Activated CD4-positive, CD25-positive, alpha-beta regulatory T cell (primary cell): ENCODE measurements at places on chromosomes 5 and 9.

- DNase-seq = no peak
Observed at GRCh38 chr9:104177676-104178075, 83.6 kb downstream of the SMC2 start.

- no peak for DNase-seq
Observed at GRCh38 chr9:87515588-87516221, 18.0 kb downstream of the DAPK1 start.

DNA sequence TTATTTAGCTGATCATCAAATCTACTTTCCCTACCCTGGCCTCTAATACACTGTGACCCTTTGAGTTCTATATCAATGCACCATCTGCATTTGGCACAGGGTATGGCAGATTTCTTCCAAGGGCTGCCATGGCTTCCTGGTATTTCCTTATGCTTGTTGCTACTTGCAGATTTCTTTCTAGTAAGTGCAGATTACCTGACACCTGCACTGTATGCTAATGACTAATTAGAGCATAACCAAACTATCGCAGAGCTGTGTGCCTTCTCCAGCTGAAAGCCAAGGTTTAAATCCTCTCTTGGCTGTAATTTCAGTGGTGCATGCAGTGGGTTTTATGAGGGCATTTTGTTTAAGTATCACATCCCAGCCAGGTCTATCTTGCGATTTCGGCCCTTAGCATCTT, 293.7 kb downstream of the KIF4B start:
- DNase-seq = no peak

DNA sequence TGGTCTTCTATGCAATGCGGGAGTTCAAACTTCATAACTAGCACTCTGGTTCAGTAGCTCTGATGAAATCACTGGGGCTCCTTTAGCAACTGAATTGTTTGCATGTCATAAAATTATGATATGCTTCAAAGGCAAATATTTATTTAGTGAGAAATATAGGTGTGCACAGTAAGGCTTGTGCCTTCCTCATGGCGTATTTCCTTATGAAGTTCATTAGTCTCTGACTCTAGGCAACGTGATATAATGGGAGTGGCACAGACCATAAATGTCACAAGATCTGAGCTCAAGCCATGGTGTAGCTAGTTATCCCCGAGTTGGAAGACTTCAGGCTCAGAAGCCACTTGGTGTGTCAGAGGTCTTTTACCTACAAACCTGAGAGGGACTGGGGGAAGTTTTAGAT, 35.5 kb downstream of the PIP5K1B start:
- no peak for DNase-seq

GRCh38 chr9:124381170-124381945, 33.9 kb downstream of the PSMB7 start:
- no peak for DNase-seq

DNA sequence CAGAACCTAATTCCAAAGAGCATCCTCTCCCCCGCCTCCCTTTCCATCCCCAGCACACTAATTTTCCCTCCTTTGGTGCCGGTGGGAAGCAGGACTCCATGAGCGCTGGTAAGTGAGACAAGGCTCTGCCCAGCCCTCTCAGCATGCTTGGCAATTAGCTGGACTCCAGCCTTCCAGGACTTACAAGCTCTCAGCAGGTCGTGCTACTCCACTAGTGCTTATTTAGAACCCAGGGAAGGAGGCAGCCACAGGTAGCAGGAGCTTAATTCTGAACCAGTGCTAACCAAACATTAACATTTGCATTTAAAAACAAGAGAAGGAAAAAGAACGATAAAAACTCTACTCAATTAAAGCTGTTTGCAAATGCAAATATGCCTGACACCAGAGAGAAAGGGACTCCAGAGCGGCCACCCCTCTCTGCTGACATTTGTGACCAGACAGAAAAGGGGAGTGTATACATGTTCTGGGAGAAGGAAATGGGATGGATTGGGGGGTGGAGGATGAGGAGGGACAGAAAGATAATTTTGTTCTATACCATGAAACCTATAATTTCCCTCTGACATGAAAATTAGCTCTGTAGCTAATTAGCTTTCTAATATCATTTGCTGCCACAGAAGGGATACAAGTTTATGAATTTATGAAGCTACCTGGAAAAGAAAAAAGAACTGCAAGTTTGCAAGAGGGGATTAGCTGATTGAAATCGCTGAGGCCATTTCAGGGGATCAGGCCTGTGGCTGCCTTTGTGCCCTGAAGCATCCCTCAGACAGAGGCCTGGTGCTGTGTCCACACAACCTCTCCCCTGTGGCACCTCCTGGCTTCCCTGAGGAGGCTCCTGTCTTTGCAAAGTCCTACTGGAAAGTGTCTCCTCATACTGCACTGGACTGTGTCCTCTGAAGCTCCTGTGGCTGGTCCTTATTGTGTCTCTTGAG, 266.3 kb downstream of the SEC61B start:
- DNase-seq = no peak

DNA sequence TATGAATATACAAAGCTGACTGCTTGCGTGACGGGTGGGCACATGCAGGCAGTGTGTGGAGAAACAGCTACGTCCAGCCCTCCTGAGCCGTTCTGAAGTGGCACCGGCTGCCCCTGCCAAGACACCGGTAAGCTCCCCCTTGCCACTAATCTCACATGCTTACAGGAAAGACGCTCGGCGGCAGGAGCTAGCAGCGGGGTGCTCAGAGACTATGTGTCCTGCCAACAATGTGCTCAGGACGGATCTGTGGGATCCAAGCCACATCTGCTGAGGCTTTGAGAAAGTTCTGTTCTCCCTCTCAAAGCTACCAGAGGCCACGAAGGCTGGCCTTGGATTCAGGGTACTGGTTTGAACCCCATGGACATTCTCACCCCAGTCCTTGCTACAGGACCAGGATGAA, 157.2 kb upstream of the PHYKPL start:
- DNase-seq = no peak

DNA sequence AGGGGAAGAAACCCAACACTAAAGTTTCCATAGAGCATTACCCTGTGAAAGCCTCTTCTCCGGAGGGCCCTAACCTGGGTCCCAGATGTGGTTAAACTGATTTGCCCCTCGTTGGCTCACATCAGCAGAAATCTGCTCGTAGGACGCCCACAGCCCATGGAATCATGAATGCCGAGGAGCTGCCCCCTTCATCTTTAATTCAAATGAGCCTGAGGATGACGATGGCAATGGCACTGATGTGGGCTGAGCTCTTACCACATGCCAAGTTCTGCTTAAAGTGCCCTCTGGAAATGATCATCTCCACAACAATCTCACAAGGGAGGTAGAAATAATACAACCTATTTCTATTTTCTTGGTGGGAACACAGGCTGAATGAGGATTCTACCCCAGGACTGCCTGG, 183.3 kb downstream of the FSTL4 start:
- DNase-seq = no peak

GRCh38 chr9:130626249-130626996, 38.0 kb upstream of the PRDM12 start:
- no peak for DNase-seq

DNA sequence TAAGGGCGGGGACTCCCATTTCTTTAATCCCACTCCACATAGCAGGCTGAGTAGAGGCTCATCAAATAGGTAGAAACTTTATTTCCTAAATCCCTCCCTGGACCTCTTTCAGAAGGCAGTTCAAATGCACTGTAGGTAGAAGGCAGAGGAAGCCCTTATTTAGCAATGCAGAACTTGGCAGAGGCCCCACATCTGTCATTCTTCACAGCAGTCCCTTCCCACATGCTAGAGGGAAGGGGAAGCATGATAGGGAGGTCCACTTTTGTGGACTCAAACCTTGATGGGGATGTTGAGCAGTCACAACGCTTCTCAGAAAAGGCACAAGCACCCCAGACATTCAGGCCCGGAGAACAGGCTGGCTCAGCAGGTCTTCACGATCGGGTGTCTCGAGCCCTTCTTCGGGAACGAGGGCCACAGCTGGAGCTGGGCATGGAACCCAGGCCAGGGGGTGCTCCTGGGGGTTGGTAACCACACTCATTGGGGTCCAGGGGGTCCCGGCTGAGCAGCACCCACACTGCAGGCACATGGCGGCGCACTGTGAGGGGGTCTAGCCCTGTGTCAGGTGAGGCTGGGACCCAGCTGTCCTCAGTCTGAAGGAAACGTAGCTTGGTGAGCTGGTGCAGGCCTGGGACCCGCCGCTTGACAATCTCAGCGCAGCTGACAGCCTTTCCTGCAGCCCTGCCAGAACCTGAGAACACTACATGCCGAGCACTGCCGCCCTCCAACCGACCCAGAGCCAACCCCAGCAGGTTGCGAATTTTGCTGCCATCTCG, 1.3 kb downstream of the RPP25L start:
- no peak for DNase-seq

DNA sequence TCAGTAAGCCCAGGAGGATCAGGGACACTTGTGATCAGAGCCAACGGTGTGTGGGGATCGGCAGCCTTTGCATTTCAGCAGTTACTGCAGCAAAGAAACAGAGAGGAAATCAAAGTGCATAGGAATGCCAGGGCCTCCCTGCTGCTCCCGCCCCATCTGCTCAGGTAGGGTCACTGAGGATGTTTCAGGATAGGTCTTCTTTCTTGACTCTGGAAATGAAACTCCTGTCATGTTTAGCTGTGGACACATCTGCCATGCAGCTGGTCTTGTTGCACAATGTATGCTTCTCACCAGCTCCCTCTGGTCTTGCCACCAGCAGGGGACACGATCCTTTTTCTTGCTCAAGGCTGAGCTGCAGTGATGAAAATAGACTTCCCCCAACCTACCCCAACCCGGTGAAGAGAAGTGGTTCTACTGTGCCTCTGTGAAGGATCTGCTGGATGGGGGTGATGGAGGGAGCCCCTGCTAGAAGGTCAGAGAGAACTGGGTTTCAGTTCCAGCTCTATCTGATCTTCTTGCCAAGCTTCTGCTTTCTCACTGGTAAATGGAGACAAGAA, 185.2 kb upstream of the KLF4 start:
- no peak for DNase-seq

DNA sequence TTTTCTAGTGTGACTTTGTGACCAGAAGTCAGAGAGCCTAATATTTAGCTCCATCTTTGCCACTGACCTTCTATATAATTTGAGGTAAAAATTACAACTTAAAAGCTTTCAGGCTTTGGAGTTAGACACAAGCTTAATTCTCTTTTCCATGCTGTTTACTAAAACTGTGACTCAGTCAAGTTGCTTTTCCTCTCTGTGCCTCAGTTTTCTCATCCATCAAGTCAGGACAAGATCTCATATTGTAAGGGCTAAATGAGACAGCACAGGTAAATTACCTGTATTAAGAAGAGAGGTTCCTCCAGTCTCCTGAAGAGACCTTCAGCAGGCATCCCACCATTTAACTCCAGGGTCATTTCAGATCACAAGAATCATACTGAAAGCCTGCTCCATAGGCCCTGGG, 339.2 kb downstream of the ASTN2 start:
- DNase-seq = no peak

- no peak for DNase-seq
Observed at GRCh38 chr5:72955143-72955767, 586 bp upstream of the FCHO2 start.

- DNase-seq = no peak
Observed at GRCh38 chr9:122897969-122898368, 7.2 kb downstream of the RC3H2 start.

DNA sequence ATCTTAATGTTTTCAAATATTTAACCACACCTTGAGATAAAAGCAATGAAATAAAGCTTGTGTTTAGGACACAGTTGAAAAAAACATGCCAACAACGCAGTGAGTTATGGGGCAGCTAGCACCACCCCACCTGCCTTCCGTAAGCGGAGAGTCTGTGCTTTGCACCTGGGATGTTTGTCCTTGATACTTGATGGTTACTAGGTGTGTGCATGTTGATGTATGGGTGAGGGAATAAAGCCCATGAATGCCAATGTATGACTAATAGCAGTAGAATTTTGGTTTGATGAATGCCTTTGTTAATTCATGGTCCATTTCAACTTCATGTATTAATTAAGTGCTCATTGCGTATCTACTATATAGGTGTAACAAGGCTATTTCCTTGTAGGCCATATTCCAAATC, 74.0 kb downstream of the PCSK5 start:
- DNase-seq = no peak

- DNase-seq = no peak
Observed at GRCh38 chr9:2234371-2234893, 219.3 kb downstream of the SMARCA2 start.

DNA sequence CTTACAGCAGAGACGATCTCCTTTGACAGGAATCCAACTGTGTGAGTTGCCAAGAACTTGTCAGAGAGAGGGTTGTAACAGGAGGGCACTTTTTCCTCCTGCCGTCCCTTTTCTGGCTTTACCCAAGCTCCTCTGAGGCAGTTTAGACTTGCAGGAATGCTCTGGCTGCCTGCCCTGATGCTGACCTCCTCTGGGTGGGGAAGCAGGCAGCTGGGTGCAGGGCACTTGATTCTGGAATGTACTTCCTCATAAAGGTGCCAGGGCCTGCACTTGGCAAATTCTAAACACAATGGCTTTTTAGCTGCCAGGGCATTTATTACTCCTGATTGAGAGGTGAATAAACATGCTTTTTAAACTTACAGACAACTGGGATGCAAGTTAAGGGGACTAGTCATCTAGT, 190.4 kb downstream of the EPB41L4A start:
- DNase-seq = no peak

DNA sequence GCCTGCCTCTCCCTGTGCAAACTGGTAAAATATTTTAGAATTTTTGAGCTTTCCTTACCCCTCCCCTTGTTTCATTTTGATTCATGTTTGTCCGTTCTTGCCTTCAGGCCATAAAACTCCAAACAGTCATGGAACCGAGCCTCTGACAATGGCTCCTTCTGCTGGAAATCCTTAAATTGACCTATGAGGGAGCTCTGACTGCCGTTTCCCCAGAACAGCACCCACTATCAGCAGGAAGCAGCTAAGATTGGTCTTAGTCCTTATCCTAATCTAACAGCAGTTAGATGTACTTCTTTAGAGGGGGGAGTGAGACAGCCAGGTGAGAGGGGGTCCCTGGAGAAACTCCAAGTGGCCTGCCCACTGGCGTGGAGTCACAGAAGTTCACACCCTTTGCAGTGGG, 106.7 kb downstream of the FAM174A start:
- no peak for DNase-seq

DNA sequence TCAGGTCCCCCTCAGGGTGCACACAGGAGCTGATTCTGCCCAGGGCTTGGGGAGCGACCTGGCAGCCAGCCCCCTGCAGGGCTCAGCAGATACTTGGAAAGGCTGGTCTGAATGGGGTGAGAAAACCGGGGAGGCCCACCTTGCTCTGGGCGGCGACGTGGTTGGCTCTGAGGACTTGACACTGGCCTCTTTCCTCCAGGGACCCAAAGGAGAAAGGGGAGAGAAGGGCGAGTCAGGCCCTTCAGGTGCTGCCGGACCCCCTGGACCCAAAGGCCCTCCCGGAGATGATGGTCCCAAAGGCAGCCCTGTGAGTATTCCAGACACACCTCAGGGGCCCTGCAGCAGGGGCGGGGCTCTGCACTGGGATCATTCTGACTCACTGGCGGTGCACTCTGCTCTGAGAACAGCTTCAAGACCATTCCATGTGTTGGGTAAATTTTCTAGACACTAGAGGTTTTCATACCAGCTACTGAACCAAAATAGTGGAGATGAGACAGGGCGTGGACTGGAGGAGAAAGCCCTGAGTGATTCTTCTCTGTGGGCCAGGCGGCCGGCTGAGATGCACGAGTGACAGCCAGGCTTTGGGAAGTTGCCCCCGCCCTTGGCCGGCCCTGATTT, 65.9 kb upstream of the FCN2 start:
- DNase-seq = no peak

- no peak for DNase-seq
Observed at GRCh38 chr9:121725008-121725775, 73.8 kb downstream of the DAB2IP start.
